ENCODE measurements at places on chromosomes 1 and 21.

DNA sequence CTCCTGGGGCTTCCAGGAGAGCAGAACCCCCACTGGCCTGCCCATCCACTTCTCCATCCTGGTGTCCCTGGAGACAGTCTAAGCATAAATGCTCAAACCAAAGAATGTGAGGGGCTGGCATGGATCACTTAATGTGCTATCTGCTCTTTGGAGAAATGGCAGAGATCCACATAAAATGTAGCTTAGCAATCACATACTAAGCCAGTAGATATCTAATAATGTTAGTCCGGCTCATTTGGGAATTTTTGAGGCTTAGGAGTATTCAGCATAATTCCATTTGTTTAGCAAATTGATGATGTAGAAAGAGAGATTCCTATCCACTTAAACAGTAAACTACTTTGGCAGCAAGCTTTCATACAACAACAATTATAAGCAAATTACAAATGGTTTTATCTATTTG, 90.7 kb downstream of the TENT5C start:
- DNase-seq = no peak

GRCh38 chr1:160665330-160666078, 18.7 kb upstream of the SLAMF1 start:
- peak; percentile 46 for DNase-seq

- no peak for DNase-seq
These were observed 127.6 kb upstream of the F3 start for GRCh38 chr1:94669198-94669597.

GRCh38 chr1:115782571-115783281, 14.2 kb upstream of the CASQ2 start:
- no peak for DNase-seq

GRCh38 chr1:185857442-185857841, 123.3 kb downstream of the HMCN1 start:
- DNase-seq = no peak

DNA sequence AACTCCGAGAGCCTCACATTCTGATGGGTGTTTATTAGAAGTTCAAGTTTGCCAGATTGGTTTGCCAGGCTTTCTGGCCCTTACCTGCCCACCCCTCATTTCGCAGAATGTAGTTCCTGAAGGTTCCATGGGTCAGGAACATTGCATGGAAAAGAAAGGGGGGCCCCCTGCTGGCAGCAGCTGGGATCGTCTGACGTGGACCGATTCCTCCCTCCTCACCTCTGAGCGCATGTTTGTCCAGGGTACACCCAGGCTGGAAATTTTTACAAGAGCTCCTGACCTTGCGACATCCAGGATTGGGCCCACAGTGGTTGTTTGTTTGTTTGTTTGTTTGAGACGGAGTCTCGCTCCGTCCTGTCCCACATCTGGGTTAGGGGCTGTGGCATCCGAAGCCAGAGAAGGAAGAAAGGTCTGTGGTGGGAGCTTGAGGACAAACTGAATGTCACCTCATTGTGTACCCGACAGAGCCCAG, 126.0 kb upstream of the TMEM51 start:
- DNase-seq = no peak
